Muscle of arm (tissue), 14 donors: ENCODE measurements at places on chromosomes 2 and 18.

GRCh38 chr2:61241266-61241665 is 79.3 kb downstream of the C2orf74 start:
- no peak for DNase-seq

DNA sequence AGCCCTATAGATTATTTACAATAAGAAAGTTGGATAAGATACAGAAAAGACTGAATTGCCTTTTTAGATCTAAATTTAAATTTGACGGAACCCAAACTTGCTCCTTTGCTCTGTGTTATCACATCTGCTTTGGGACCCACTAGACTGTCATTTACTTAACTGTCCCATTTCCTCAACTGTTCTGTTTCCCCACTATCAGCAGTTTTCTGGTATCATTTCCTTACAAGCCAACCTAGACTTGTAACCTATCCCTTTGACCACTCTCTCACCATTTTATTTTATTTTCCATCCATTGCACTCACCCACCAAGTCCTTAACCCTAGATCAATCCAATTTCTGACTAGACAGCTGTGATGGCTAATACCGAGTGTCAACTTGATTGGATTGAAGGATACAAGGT is 38.6 kb upstream of the CD28 start:
- no peak for DNase-seq

DNA sequence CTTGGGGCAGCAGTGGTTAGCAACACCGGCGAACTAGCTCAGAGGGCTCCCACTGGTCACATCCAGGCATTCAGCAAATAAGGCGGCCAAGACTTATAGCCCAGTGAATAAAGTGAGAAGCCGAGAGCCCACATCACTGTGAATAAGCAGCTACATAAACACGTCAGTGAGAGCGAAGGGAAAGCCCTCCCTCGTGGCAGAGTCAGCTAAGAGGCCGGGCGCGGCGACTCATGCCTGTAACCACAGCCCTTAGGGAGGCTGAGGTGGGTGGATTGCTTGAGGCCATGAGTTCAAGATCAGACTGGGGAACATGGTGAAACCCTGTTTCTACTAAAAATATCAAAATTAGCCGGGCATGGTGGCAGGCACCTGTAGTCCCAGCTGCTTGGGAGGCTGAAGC is 5.2 kb downstream of the D2HGDH start:
- no peak for DNase-seq

- no peak for DNase-seq
Observed at GRCh38 chr2:187117483-187117882, 268.5 kb upstream of the ZSWIM2 start.

GRCh38 chr18:73563345-73563744 is 584.3 kb downstream of the FBXO15 start:
- DNase-seq = no peak

- DNase-seq = peak; percentile 25
Observed at GRCh38 chr2:105294844-105295481, 34.6 kb downstream of the TGFBRAP1 start.
